Stimulated activated CD4-positive, alpha-beta T cell treated with anti-CD3 and anti-CD28 coated beads, Interleukin-1b, Interleukin-23, amount 100 ng/mL, for 1 hour (primary cell): ENCODE measurements at places on chromosomes 2 and 18.

DNA sequence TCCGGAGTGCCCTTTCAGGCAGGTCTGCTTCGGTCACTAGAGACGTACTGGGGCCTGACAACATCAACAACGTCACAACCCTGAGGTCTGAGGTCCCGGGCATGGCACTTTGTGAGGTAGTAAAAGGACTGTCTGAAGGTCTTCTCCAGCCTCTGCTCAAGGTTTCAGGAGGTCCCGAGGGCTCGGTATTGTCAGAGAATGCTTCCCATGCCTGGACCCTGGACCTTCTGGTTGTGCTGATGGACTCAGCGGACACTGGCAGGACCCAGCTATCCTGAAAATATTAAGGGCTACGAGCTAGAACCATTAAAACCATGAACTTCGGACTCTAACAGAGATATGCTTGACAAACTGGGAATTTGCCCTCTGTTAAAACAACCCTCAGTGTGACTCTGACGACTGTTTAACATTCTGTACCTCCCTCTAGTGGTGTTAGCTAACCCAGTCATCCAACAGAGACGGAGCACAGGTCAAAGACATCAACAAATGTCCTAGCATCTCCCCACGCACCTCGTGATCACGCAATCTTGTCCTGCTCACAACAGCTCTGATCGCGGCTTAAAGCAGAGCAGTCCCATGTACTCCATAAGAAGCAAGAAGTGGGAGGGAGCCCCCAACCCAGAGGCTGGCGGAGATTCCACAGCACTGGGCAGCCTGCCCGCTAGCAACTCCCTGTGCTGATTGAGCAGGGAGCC lies 96.5 kb downstream of the CCDC93 start:
- no peak for DNase-seq

GRCh38 chr2:192161656-192162290 lies 33.0 kb downstream of the TMEFF2 start:
- no peak for DNase-seq

DNA sequence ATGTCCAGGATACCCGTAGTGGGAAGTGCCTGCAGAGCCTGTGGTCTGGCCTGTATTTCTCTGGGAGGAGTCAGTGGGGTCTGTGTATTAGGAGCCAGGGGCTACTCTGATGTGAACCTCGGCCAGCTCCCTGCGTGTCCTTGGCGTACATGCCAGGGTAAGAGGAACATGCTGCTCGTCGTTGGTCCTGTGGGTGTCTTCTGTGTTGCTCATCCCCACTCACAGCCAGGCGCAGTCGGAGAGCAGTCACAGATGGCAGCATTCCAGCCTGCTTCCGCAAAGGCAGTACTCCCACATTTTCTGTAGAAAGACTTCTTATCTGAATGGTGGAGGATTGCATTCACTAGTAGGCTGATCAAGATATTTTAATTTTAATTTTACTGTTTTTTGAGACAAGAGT lies 84.9 kb downstream of the DGKD start:
- DNase-seq = no peak

- no peak for DNase-seq
These were observed 585.0 kb upstream of the CHAC2 start for GRCh38 chr2:53182601-53183000.

GRCh38 chr2:190582736-190583506 lies 48.4 kb upstream of the NEMP2 start:
- no peak for DNase-seq

- no peak for DNase-seq
These were observed 147.1 kb downstream of the NOL4 start for GRCh38 chr18:34077599-34077998.

- DNase-seq = no peak
These were observed 9.0 kb upstream of the DSEL start for GRCh38 chr18:67525328-67526099.

DNA sequence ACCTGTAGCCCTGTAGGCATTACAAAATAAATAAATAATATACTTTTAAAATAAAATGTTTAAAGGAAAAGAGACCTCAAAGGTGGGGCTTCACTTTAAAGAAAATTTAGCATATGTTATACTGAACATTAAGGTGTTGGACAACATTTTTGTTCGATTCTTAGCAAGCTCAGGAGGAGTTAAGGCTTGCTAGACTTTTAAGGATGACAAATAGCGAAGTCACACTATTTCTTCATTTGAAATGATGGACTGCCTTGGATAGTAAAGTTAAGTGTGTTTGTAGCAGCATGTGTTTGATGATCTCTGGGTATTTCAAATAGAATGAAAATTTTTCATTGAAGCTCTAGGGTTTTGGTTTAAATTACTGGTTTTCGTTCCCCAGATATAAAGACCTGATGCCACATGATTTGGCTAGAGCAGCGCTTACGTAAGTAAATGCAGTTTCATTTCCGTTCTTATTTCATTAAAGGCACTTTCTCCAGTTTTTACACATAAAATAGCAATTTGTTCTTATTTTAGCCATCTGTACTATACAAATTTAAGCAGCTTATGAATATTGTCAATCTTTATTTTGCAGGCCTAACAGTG lies 24.9 kb downstream of the HADHB start:
- no peak for DNase-seq

GRCh38 chr2:215371915-215372897 lies 60.3 kb downstream of the ATIC start:
- DNase-seq = no peak

DNA sequence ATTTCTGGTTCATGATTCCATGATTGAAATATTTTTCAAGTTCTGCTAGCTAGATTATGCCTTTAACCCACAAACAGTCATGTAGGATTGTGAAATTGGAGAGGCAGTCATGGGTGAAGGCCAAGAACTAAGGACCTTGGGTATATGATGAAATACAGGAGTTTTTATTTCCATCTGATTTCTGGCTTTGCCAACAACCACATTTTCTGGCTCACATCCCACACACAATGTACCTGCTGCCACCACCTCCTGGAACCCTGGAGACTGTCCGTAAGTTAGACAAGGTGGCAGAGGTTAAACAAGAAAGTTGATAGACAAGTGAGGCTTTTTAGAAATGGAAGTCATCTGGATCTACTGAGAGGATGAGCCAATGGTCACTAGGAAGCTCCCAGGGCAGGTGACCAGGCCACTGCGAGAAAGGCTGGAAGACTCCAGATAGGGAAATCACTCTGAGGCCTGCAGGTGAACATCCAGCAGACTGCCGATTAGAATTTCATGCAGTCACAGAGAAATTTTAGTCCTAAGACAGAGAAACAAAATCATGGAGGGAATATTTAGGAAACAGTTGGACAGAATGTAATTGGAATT lies 402.0 kb downstream of the ALK start:
- no peak for DNase-seq

GRCh38 chr18:44887227-44887631 lies 206.5 kb downstream of the SETBP1 start:
- DNase-seq = no peak

GRCh38 chr2:206556357-206556949 lies 85.8 kb upstream of the FAM237A start:
- no peak for DNase-seq

- DNase-seq = no peak
These were observed 25.1 kb upstream of the TXNDC2 start for GRCh38 chr18:9860682-9861081.

DNA sequence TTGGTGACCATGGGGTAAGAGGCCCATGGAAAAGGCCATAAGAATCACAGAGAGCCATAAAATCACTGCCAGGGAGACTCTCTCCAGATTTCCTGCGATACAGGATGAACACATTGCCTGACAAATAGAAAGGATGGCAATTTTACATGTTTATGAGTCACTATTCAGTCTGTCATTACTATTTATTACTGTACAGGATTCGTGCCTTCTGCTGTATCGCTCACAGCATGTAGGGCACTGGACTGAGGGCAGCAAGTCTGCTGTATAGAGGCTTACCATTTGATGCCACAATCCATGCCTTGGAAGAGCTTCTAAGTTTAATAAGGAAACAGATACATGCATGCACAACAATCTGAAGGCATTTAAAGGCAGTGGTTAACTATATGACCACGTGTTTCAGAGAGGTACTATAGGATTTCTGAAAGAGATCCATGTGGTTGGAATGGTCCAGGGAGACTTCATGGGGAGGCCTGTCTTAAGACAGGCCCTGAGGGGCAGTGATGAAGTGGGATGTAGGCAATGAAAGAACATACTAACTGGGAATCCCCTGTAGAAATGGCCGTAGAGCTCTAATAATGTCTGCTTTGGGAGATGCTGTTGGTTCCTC lies 702.4 kb upstream of the RAB6C start:
- DNase-seq = no peak

DNA sequence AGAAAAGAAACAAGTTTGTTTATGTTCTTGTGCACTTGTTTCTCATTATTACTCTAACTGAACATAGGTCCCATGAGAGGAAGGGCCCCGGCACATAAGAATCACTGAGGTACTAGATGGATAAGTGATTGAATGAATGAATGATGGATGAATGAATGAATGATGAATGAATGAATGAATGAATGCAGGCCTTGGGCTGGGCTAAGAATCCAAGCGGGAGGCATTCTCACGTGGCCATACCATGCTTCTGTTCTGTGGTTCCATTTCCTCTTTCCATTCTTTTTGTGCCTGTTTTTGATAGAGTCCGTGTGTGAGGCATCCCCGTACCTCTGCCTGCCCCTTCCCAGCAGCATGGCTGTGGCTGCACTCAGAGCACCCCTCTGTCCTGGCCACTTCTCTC lies 94.8 kb downstream of the SH3BP4 start:
- no peak for DNase-seq

DNA sequence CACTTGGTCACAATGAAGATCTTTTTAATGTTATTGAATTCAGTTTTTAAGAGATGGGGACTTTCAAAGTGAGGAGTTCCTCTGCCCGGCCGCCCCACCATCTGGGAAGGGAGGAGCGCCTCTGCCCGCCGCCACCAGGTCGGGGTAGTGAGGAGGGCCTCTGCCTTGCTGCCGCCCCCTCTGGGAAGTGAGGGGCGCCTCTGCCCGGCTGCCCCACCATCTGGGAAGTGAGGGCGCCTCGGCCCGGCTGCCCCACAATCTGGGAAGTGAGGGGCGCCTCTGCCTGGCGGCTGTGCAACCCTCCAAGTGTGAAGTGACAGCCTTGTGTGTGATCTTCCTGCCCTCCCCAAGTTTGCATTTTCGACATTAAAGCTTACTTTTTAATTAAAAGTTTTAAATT lies 899.3 kb downstream of the TRIB2 start:
- DNase-seq = no peak

DNA sequence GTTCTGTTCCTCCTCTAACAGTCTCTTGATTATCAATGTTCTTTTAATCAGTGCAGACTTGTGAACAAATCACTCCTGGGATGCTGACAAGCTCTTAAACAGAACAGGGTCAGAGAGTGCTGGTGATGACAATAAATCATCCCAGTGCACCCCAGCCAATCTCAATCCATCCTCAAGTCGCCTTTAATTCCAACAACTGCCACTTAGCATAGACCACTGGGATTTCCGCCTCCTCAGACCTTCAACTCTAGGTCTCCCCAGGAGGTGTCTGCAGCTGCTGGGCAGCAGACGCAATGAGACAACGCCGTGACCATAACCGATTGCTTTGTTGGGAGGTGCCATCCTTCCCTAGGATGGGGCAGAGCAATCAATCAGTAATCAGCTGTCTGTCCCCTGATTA lies 184.2 kb upstream of the ACAA2 start:
- no peak for DNase-seq

GRCh38 chr2:105809097-105809473 lies 64.4 kb downstream of the NCK2 start:
- no peak for DNase-seq

DNA sequence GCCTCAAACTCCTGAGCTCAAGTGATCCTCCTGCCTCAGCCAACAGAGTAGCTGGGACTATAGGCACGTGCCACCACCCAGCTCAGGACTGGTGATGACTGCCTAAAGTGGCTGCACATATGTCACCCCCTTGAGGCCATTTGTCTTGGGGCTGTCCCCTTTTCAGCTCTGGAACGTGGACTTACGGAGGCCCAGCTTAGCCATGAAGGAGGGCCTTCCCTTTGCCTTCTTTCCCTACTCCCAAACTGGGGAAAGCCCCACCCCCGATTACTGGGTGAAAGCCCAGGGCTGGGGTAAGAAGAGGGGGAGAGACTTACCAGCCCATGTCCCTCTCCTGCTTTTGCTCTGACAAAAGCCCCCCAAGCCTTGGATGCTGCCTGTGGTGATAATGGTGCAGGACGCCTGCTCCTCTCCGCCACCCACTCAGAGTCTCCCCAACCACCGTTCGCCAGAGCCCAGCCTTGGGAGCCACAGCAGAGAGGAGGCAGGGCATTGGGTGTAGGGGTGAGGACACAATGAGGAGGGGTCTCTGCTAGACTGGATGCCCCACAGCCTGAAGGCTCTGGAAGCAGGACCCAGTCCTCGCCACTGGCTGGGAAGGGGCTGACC lies 2.5 kb upstream of the DUSP2 start:
- no peak for DNase-seq

GRCh38 chr2:38380397-38381130 lies 3.5 kb upstream of the ATL2 start:
- no peak for DNase-seq

GRCh38 chr18:44849361-44849760 lies 168.7 kb downstream of the SETBP1 start:
- no peak for DNase-seq

DNA sequence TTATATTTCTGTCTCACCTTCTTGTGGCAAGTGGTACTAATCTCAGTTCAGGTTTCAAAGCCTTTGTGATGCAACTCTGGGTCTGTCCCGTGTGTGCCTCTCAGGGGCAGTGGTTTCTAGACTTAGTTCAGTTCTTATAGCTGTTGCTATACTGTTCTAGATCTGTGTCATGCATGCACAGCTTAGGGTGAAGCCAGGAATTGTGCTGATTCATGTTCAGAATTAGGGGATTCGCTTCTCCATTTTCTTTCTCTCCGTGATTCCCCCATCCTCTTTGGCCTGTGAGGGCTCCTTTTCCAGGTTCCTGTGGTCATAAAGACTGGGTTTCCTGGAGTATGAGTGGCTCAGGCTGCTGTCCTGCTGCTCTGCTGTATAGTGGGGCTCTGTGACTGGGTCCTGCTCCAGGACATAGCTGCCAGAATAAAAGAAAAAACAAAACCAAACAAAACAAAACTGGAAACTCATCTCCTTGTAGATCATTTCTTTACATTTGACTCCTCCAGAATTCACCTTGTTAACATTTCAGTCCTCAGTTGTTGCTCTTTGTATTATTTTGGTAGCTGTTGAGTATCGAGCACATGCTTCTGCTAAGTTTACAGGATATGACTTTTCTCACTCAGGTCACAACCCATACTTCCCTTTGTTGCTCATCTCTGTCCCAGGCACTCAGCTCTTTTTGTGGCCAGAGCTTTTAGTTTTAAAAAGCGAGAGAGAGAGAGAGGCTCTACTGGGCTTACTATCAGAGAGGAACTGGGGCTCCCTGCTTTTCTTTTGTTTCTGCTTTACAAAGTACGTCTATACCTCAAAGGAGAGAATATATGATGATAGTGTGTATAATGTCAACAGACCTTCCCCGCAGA lies 34.2 kb downstream of the CERS6 start:
- no peak for DNase-seq

DNA sequence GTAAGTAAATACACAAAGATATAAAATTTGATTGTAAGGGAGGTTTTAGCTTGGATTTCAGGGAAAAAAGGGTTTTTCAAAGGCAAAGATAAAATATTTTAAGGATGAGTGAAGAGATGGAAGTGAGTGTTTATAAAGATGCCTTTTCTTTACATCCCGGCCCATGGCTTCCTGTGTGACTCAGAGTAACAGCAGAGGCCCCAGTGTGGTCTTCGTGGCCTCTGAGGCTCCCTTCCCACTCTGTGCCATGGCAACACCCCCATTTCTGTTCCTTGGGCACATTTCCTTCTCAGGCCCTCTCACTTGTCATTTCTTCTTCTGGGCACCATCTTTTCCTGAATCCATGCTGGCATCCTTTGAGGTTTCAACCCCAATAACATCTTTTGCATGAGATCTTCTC lies 92.6 kb upstream of the TMEM18 start:
- no peak for DNase-seq
